Activated CD4-positive, alpha-beta T cell treated with anti-CD3 and anti-CD28 coated beads, Interleukin-2, amount 10 ng/mL, durations not matched to agents 7 days and 5 days (primary cell): ENCODE measurements at places on chromosomes 2 and 18. TPM values are rescaled to one million over a fixed set of nuclear protein-coding genes. Genes with fewer than 3 reads are reported as not detected.

GRCh38 chr18:11767935-11768334 lies 78.9 kb downstream of the GNAL start:
- no peak for DNase-seq

DNA sequence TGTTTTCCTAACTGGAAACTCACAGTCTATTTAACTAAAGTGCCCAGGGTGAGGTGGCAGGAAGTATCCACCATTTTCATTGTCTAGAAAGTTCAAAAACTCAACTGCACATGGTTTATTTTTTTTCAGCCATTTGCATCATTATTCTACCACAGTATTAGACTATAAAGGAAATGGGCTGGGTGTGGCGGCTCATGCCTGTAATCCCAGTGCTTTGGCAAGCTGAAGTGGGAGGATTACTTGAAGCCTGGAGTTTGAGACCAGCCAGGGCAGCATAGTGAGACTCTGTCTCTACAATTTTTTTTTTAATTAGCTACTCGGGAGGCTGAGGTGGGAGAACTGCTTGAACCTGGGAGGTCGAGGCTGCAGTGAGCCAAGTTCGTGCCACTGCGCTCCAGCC lies 213.8 kb downstream of the MYO3B start:
- DNase-seq: no peak

GRCh38 chr2:195759877-195760276 lies 102.9 kb downstream of the SLC39A10 start:
- DNase-seq: no peak

- no peak for DNase-seq
Observed at GRCh38 chr2:88258208-88258607, 88.1 kb downstream of the THNSL2 start.

- DNase-seq: no peak
Observed at GRCh38 chr2:234957834-234958135, 6.0 kb downstream of the SH3BP4 start.

DNA sequence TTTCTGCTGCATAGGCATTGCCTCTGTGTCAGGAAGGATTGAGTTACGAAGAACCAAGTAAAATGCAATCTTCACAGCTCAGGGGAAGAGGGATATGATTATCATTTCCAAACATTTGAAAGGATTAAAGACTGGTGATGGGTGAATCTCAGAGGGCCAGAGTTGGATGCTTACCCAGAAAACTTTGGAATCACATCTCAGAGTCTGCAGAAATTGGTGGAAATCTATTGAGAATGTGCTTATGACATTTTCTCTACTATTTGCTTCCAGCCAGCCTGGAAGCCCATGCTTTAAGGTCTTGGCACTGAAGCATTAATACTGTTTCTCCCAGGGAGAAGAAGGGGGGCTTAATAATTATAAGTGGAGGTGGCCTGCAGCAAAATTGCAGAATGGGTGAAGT lies 1301.4 kb upstream of the PIK3C3 start:
- no peak for DNase-seq

DNA sequence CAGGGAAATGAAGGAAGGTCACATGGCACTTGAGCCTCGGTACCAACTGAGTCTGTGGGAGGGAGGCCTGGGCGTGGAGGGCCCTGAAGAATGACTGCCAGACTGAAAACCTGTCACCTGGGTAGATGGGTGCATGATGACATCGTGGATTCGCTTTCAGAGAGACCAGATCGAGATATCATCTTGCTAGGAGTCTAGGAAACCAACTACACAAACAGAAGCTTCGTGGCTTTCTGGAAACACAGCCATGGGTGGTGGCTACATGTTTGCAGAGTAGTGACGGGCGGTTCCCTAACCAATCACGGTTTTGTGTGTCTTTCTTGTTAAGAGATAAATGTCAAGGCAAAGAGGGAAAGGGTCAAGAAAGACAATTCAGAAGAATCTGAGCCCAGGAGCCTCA lies 155.0 kb downstream of the EIPR1 start:
- peak; percentile 55 for DNase-seq

DNA sequence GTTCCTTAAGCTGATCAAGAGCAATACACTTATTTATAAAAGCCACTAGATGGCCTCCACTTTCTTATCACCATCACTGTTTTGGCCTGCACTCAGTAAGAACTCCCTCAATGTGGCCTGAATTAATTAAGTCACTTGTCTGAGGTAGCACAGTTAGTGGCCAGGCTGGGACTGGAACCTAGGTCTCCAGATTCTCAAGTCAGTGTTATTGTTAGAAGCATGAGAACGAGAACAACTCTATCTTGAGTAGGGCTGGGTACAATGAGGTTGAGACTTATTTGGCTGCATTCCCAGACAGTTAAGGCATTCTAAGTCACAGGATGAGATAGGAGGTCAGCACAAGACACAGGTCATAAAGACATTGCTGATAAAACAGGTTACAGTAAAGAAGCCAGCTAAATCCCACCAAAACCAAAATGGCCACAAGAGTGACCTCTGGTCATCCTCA lies 115.8 kb downstream of the SS18 start:
- DNase-seq: no peak

DNA sequence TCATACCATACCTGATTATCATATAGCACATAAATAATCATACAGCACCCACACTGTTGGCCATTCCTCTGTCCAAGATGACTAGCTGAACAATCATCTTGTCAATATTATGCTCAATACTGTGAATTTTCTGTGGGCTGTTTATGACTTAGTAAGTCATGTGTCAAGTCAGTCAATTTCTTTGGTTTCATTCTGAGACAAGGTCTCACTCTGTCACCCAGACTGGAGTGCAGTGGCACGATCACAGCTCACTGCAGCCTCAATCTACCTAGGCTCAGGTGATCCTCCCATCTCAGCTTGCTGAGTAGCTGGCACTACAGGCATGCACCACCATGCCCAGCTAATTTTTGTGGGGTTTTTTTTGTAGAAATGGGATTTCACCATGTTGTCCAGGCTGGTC lies 5.7 kb downstream of the MCM6 start:
- DNase-seq: no peak

DNA sequence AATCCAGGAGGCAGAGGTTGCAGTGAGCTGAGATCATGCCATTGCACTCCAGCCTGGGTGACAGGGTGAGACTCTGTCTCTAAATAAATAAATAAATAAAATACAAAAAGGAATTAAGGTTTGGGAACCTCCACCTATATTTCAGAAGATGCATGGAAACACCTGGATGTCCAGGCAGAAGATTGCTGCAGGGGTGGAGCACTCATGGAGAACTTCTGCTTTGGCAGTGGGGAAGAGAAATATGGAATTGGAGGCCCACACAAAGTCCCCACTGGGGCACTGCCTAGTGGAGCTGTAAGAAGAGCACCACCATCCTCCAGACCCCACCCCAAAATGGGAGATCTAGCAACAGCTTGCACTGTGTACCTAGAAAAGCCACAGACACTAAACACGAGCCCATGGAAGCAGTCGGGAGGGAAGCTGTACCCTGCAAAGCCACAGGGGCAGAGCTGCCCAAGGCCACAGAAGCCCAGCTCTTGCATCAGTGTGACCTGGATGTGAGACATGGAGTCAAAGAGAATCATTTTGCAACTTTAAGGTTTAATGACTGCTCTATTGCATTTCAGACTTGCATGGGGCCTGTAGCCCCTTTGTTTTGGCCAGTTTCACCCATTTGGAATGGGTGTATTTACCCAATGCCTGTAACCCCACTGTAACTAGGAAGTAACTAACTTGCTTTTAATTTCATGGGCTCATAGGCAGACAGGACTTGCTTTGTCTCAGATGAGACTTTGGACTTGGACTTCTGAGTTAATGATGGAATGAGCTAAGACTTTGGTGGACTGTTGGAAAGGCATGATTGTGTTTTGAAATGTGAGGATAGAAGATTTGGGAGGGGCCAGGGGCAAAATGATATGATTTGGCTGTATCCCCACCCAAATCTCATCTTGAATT lies 265.3 kb downstream of the ZEB2 start:
- no peak for DNase-seq

GRCh38 chr2:13652531-13653313 lies 936.0 kb downstream of the TRIB2 start:
- no peak for DNase-seq

DNA sequence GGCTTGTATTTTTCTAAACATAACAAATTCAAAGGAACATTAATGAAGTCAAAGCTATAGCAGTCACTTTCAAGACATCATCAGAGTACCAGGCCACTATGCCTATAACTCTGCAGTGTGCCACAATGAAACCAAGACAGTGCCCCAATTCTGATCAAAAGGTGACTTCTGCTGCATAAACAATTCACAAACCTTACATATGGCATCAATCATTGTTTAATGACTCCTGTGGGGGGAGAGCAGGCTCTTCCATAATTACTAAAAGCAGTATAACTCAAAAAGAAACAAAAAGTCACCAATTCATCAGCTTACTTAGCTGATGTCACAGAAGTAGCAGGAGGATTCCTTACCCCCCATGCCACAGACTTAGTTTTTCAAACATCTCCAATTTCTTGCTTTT lies 15.5 kb downstream of the LPIN2 start:
- DNase-seq: no peak

DNA sequence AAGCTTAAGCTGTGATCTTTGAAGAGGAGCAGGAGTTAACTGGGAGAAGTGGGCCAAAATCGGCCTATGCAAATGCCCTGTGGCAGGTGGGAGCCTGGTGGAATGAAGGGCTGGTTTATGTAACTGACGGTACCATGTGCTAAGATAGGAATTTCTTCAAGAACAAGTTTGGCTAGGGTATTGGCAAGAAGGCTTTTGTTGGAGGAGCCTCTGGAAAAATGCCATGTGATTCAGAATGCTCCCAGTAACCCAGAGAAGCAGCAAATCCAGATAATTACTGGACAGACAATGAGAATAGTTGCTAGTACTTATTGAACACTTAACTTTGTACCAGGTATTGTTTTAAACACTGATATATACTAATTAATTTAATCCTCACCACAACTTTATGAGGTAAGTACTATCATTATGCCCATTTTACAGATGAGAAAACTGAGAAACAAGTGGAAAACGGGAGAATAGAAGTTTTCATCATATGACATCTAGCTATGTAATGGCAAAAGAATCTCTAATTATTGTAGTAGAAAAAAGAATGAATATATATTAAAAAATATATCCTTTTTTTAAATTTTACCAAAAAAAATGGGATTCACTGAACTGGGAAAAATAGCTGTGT lies 9.1 kb upstream of the FAM124B start:
- no peak for DNase-seq

- no peak for DNase-seq
Observed at GRCh38 chr2:53473236-53473635, 294.4 kb upstream of the CHAC2 start.

DNA sequence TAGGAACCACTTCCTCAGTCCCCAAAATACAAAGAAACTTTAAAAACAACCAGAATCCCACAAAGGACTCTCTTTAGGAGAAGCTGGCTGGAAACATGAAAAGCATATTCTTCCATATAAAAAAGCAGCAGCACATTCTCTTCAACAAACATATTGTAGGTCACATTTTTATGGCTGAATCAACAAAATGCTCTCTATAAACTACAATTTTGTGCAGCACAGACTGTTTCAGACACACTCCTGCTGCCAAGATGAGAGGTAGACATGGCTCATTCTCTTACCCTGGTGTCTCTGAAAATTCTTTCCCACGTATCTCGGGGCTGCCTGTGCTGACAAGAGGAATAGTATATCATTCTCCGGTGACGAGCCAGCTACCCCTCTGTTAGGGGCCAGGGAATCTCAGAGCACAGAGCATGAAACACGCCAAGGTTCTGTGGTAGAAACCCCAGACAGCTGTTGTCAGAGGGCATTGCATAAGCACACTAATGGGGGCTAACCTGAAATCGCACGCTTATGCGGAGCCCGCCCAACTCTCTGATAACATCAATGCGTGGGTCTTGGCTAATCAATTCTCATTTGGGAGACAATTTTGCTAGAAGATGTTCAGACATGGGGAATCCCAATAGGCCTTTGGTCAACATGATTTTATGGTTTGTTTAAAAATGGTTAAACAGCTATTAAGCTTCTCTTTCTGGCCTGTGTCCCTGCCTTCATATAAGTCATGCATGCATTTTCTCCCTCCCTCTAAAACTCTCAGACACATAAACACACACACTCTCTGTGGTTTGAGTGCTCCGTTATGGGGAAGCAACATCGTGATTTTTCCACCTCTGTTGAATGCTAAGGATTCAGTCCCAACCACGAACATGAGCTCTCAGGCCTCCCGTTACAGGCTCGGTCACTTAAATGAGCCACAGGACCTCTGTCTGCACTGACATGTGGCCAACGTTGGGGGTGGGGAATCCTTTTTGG lies 177.5 kb downstream of the INO80D start:
- no peak for DNase-seq

GRCh38 chr18:73835656-73836364 lies 311.8 kb downstream of the FBXO15 start:
- DNase-seq: no peak

GRCh38 chr2:202040079-202040844 lies 6.6 kb downstream of the FZD7 start:
- no peak for DNase-seq

DNA sequence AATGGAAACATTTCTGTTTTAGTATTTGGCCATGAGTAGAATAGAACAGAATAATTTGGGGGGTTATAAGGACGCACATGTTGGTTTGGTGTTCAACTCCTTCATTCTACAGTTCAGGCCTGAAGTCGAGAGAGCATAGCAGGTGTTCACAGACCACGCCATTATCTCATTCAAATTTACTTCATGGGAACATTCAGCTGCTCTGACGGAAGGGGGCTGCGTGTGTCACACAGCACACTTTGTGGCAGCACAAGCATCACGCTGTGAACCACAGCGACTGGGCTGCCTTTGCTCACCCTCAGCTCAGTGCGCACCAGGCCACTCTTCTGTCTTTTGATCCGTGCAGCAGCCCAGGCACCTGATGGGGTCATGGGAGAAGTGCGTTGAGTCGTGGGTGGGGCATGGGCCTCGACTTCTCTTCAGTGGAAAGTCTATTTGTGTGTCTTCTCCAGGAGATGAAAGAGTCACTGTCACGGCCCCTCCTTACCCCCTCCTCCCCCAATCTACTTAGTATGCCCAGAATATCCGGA lies 348.6 kb upstream of the SALL3 start:
- DNase-seq: no peak

GRCh38 chr2:157934684-157935377 lies 58.7 kb upstream of the ACVR1 start:
- no peak for DNase-seq

The POTEJ gene
- total RNA-seq: not detected

The GNAL gene
- 0.04 TPM for total RNA-seq

The DSEL gene
- 0.10 TPM for total RNA-seq

The TSPYL6 gene
- not detected for total RNA-seq

The EVX2 gene
- not detected for total RNA-seq

The REG1B gene
- not detected for total RNA-seq

The IRS1 gene
- total RNA-seq: 6.9 TPM

The TUBA3D gene
- total RNA-seq: not detected

The HRH4 gene
- 0.21 TPM for total RNA-seq

The UPP2 gene
- total RNA-seq: not detected
